ENCODE measurements at places on chromosomes 7 and 10.

DNA sequence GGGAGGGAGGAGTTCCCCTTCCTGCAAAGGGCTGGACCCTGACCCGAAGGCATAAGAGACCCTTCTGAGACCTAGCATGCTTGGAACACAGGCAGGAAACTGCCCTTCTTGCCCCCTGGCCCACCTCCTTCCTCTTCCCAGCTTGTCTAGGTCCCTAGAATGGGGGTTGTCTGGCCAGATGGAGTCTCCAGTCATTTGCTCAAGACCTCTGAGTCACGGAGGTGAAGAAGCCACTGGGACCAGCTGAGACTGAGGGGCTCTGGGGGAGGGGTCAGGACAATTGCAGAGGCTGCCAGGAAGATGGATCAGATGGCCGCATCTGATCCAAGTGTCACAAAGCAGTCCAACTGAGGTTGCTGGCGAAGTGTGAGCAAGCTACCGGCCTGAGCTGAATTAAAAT is 46.2 kb downstream of the COL13A1 start:
- DNase-seq: no peak

DNA sequence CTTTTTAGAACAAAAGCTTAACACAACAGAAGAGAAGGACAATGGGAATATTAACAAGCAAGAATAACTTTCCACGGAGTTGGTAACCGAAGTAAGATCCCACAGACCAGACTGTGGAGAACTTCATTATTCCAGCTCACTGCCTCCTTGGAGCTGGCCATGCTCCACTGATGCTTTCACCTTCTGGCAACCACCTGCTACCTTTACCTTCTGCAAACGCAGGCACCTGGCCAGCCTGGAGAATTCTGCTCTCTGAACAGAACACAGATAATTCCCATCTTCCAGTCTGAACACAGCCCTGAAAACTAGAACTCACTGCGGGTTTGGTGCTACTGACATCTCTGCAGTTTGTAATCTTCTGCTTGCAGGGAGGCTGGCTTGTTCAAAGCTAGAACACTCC is 66.5 kb downstream of the JAZF1 start:
- DNase-seq: no peak

DNA sequence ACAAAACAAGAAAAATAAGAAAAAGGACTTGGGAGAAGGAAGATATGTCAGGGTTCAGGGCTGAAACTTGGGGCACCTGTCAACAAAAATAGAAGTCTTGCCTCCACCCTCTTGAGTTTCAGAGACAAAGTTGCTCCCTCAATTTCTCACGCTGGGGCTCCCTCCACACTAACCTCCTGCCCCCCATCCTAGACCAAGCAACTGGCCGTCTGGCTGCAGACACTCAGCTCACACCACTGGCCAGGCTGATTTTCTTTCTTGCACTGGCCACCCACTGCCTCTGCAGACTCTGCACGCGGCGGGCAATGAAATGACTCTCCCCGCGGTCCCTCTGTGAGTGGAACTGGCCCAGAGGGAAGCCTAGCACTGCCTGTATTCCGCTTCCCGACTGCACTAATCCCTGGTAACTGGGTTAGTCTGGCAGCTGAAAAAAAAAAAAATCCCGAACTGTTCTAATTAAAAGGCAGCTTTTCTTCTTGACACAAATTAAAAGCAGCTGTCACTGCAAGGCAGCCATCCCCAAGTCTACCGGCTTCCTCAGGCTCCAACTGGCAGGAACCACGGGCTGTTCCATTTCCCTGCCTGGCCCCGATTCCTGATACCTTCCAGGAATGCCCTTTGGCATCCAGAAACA is 83.5 kb downstream of the SPDYE5 start:
- DNase-seq: no peak

DNA sequence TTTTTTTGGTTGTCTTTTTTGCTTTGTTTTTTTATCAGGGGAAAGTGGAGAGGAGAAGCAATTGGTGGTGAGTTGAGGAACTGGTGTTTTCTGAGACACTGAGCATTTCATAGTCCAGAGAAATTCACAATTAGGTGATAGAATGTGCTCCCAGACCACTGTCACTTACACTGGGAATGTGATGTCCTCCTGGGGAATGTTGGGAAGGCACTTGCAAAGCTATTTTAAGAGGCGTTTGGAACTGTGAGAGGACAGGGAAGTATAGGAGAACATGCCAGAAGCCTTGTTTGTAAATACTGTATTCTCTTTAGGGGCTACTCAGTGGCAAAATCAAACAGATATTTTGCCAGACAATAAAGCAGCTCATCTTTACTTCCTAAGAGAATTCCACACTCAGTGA is 16.0 kb downstream of the CHRM2 start:
- no peak for DNase-seq

DNA sequence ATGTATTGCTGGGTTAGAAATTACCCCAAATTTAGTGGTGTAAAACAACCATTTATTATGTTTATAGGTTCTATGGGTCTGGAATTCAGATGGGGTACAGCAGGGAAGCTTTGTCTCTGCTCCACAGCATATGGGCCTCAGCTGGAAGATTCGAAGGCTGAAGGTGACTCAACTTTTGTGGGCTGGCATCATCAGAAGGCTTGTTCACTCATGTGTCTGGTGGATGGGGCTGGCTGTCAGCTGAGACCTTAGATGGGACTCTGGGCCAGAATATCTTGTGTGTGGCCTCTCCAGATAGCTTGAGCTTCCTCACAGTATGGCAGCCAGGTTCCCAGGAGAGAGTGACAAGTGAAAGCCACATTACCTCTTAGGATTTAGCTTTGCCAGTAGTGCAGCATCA is 45.9 kb downstream of the ZNF503 start:
- no peak for DNase-seq
